A549 treated with Mapracorat at 1 μM for 4 hours (cell line): ENCODE measurements at places on chromosomes 4 and X. TPM values are rescaled to one million over a fixed set of nuclear protein-coding genes. Genes with fewer than 3 reads are reported as not detected.

The GBA3 gene
- total RNA-seq = not detected in 5 replicates

The MAGEA10 gene
- total RNA-seq = not detected in 5 replicates

The CYTL1 gene
- not detected in 5 replicates for total RNA-seq

The GLRA3 gene
- not detected in 5 replicates for total RNA-seq

The MAGEA11 gene
- total RNA-seq = 0.07 TPM in 1 of 5 replicates, not detected in the others

The TCEAL2 gene
- total RNA-seq = not detected in 5 replicates

The P2RY8 gene
- 0.02 to 0.03 TPM (median 0.03 TPM) in 3 of 5 replicates, not detected in the others for total RNA-seq

The SGMS2 gene
- 19.3 to 36.2 TPM (median 28.8 TPM) in 5 replicates for total RNA-seq

The GAGE2A gene
- total RNA-seq = not detected in 5 replicates

The ANXA10 gene
- 2.4 to 3.0 TPM (median 2.8 TPM) in 5 replicates for total RNA-seq

The FREM3 gene
- not detected in 5 replicates for total RNA-seq

The S100P gene
- total RNA-seq = 54.2 to 116 TPM (median 104 TPM) in 5 replicates
